Central memory CD8-positive, alpha-beta T cell (primary cell): ENCODE measurements at places on chromosomes 2 and 18.

GRCh38 chr2:207951734-207952470 is 73.4 kb downstream of the PLEKHM3 start:
- DNase-seq = no peak

DNA sequence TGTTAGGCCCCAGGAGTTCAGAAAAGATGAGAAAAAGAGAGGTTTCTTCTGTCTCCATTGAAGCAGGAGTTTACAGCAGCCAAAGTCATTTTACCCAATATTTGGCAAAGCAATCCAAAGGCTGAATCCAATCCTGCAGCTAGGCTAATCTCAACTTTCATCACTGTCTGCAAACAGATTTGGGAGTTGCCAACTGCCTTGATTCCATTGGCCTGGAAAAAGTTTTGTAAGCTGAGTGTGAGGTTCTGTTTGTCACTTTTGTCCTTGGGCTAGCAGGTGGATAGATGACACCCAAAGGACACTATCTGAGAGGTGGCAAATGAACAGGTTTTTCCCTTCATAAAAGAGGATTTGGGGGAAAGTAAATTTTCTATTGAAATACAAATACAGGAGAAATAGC is 56.6 kb upstream of the SETBP1 start:
- no peak for DNase-seq

GRCh38 chr2:133365117-133365516 is 203.1 kb downstream of the NCKAP5 start:
- DNase-seq = no peak

DNA sequence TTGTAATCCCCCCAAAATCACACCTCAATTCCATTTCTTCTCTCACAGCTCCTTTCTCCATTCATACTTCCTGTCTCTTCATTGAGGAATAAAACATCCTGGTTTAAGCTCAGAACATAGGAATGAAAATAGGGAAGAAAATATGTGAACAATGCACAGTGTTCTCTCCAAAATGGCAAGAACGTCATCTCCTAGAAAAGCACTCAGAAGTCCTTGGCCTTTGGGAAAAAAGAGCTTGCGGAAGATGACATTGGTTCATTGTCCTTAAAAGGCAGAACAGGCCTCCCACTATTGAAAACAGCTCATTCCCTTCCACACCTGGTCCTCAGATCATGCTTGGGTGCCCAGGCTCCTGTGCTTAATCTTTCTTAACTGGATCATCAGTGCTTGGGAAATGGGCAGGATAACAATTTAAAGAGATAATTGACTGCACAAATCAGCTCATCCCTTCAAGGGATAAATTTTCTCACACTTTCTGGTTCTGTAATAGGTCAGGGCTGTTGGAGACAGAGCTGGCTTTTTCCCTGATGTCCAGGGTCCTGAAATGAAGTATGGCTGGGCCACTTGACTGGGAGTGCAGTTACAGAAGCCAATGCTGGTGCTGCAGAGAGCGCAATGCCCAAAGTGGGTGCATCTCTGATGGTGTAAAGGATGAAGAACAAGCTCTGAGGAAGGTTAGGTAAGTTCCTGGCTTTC is 69.2 kb downstream of the MARCHF4 start:
- DNase-seq = no peak

DNA sequence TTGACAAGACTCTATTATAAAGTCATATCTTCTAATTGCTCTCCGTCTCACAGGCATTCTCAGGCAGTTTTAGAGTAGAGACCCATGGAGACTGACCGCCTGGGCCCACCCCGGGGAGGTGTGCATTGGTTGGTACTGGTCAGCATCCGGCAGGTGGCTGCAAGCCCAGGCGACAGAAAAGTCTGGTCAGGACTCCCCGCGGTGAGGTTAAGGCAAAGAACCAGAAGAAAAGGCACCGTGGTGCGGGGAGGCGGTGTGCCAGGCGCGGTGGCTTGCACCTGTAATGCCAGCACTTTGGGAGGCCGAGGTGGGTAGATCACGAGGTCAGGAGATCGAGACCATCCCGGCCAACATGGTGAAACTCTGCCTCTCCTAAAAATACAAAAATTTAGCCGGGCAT is 32.5 kb downstream of the AMER3 start:
- DNase-seq = no peak

- no peak for DNase-seq
Measured at GRCh38 chr2:191730263-191730662, 52.3 kb downstream of the NABP1 start.

DNA sequence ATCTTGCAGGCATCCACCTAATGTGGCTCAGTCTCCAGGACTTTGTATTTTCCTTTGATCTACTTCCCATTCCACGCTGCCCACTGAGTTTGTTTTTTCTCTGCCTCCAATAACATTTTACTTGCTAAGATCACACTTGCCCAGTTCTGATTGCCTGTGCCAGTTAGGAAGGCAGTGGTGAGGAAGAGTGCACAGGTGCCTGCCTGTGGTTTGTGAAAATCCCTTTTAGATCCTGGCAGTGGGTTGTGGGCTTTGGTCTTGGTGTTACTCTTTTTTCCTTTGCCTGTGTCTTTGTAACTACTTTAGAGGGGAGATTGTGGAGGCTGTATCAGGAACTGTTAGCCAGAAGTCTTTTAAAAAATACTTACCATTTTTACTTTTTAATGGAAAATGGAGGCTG is 36.9 kb upstream of the KCNG2 start:
- no peak for DNase-seq

DNA sequence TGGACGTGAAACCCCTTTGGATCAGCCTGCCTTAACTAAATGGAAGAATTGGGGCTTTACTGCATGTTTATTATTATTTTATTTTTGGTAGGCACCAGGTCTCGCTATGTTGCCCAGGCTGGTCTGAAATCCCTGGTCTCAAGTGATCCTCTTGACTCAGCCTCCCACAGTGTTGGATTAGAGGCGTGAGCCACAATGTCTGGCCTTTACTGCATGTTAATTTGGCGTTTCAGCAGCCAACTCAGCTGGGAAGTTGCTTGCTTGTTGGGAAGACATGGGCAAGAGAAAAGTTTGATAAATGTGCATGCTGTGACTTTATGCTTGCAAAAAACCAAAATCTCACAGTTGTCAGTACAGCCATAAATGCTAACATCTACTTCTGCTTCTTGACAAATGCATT is 105.1 kb downstream of the FMNL2 start:
- no peak for DNase-seq

DNA sequence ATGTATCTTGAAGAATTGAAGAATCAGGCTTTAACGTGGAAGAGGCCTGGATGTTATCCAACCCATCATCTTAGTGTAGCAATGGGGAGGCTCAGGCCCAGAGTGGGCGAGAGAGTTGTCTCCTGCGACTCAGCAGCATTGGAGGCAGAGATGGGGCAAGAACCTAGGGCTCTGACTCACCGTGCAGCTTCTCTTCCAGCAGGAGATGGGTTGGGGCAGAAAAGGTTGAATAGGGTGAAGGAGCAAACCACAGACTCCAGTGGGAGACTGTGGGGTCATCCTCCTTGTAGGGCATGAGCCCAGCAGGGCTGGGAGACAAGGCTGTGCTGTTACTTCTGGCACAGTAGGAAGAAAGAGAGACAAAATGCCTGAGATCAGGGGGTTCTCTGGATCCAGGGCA is 1.4 kb downstream of the IL36RN start:
- no peak for DNase-seq

GRCh38 chr2:11161747-11162146 is 6.5 kb downstream of the SLC66A3 start:
- DNase-seq = no peak

- DNase-seq = no peak
Measured at GRCh38 chr2:102841107-102841840, 79.4 kb downstream of the TMEM182 start.

- no peak for DNase-seq
Measured at GRCh38 chr2:240134956-240135520, 1.1 kb downstream of the COPS9 start.
